ENCODE measurements at places on chromosomes 7 and 10.

DNA sequence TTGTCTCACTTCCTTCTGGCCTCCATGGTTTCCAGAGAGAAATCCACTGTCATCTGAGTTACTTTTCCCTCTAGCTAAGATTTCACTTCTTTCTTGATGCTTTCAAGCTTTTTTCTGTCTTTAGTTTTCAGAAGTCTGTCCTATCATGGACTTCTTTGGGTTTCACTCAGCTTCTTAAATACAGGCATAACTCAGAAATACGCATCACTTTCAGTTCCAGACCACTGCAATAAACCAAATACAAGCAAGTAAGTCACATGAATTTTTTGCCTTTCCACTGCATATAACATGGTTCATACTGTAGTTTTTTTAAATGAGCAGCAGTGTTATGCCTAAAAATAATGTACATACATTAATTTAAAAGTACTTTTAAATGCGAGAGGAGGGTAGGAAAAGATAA lies 48.7 kb downstream of the STK17A start:
- no peak for DNase-seq

- peak; percentile 35 for DNase-seq
These were observed 22.4 kb upstream of the SMC3 start for GRCh38 chr10:110544958-110545537.

- no peak for DNase-seq
These were observed 312.6 kb downstream of the WDR37 start for GRCh38 chr10:1368842-1369171.

DNA sequence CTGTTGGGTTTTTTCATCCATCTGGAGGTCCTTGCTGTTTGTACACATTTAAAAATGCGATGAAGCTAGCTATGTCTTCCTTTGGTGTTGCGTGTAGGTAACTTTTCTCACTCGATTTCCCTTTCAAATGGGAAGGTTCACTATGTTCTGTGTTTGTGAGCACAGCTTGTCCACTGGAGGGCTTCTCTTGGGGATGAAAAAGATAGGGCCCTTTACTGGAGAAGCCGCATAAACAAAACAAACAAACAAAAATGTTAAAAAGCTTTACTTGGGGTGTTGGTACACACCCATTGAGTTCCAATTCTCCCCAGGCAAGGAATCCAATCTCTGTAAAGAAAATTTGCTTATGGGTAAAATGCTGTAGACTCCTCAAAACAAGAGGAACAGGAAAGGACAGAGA lies 23.4 kb downstream of the CYTH3 start:
- DNase-seq = no peak

- no peak for DNase-seq
These were observed 21.0 kb downstream of the GRB10 start for GRCh38 chr7:50761713-50762112.

- no peak for DNase-seq
These were observed 144.9 kb downstream of the ELAPOR2 start for GRCh38 chr7:86914551-86914950.

DNA sequence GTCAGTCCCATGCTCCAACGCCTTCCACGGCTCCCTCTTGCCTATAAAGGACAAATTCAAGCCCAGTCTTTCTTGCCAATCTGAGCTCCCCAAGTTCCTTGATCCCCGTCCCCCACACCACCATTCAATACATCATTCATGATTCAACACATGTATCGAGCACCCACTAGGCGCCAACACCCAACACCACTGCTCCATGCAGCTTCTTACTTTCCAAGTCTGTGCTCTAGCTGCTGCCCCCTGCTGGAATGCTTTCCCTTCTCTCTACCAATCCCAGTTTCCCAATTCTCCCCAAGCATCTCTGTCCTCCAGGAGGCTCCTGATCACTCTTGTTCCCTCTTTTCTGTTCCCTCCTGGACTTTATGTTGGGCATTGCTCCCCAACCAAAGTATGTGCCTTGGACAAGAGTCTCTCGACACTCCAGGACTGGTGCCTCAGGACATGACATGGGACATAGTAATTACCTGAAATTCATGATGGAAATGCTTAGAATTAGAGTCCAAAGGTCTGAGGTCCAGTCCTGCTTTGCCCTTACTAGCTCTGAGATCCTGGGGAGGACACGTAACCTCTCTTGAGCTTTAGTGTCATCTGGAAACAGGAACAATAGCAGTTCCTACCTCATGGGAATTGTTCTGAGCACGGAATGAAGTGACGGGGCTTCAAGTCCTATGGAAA lies 172.7 kb downstream of the NEURL1 start:
- no peak for DNase-seq

GRCh38 chr10:108567899-108568752 lies 1355.2 kb downstream of the XPNPEP1 start:
- no peak for DNase-seq

GRCh38 chr7:82669141-82669540 lies 225.6 kb upstream of the CACNA2D1 start:
- no peak for DNase-seq

GRCh38 chr7:47422611-47423010 lies 159.3 kb downstream of the TNS3 start:
- DNase-seq = peak; percentile 36

DNA sequence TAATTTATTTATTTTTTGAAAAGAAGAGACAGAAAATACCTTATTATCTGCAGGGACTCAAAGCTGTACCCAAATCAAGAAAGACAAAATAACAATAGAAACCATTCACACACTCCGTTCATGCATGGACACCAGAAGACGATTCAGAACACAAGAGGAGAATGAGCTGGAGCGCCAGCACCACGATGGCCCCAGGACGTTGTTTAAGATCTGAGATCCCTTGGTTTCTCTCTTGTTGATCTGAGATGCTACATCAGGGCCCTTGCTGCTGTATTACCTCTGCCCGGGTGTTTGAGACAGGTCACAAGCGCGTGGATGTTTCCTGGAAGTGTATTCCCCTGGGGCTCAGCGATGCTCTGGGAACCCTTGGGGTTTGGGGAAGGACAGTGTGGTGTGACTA lies 46.8 kb downstream of the CHST3 start:
- DNase-seq = no peak

DNA sequence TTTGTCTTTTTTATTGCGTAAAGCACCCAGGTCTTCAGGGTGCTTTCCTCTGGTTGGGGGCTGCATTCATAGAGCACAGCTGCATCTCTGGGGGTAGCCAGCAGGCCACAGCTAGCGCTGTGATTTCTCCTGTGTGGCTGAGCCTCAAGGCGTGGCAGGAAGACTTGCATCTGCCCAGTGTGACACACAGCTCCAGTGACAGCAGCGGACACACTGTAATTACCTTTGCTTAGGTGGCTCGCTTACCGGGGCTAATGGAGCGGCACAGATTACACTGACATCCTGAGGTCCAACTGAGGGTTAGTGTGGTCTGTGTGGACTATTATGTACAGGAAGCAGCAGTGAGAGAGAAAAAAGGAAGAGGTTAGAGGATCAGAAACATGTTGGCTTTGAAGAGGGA lies 27.1 kb downstream of the ABCB4 start:
- no peak for DNase-seq

GRCh38 chr7:33722383-33723101 lies 182.8 kb upstream of the BMPER start:
- peak; percentile 66 for DNase-seq

DNA sequence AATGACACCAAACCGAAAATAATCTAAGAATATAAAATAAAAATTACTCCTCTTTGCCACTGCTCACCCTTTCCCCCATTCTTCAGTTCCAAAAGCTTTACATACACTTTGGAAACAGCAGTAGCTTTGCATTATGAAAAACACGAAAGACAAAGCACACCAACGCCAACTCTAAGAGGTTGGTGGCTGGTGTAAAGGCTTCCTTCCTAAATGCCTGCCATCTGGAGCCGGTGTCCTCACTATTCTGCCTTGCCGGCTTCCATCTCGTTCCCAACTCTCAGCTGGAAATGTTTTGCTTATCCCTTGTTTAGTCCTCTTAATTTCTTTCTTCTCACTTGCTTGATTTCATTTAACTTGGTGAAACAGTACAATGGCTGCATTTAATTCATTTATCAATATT lies 281.1 kb upstream of the LRRN3 start:
- DNase-seq = no peak

DNA sequence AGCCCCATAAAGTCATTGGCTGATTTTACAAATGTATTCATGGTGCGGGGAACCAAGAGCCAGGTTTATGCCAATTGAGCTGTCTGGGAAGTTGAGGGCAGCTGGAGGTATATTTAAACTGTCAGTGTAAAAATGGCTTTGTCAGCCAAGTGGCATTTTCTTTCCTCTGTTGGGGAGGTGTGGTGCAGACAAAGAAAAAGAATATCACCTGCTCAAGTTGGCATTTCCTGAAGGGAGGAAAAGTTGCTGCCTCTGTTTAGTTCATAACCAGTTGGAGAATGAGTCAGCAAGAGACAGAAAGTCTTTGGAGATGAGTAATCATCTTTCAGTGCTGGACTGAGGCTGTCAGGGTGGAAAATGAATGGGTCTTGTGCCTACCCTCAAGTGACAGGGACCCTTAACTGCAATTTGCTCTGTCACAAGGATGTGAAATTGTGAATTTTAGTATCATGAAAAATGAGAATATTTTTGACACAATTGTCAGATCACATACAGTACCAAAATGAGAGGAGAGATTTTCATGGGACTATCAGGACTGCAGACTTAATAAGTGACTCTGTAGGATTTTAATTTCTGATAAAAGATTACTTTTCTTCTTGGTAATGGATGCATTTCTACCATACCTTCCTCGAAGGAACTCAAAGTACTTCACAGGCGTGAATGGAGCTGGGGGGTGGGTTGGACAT lies 137.3 kb downstream of the ANLN start:
- DNase-seq = peak; percentile 80

GRCh38 chr7:151429560-151430331 lies 10.2 kb downstream of the CRYGN start:
- no peak for DNase-seq

Measured in astrocyte (in vitro differentiated cells and primary cell).